ENCODE measurements at places on chromosomes 2 and 18.
A peak's percentile ranks its signal among the peaks of the same experiment; 100 is the strongest.

- DNase-seq, result no peak
Measured at GRCh38 chr2:175156534-175156933, 11.5 kb downstream of the ATF2 start.

GRCh38 chr18:63850020-63850419, 37.5 kb upstream of the SERPINB2 start:
- peak; percentile 84 for DNase-seq

DNA sequence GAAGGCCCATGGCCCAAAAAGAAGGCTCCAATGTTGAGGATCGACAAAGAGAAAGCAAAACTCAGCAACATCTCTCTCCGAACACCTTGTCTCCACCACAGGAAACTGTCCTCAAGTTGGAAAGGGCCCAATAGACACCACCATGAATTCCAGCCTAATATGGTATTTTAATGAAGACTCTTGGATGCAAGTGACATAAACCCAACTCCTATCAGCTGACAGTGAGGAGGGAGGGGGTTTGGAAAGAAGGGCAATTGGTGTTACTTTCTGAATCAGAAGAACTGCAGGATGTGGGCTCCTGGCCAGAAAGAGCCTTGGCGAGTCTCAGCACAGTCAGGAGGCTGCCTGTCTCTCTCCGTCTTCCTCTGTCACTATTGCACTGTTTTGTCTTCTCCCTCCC, 40.3 kb upstream of the SIGLEC15 start:
- DNase-seq, result no peak

- DNase-seq, result no peak
Measured at GRCh38 chr2:217360781-217361482, 501.1 kb upstream of the TNP1 start.

GRCh38 chr2:1678609-1679008, 65.7 kb downstream of the PXDN start:
- DNase-seq, result no peak

DNA sequence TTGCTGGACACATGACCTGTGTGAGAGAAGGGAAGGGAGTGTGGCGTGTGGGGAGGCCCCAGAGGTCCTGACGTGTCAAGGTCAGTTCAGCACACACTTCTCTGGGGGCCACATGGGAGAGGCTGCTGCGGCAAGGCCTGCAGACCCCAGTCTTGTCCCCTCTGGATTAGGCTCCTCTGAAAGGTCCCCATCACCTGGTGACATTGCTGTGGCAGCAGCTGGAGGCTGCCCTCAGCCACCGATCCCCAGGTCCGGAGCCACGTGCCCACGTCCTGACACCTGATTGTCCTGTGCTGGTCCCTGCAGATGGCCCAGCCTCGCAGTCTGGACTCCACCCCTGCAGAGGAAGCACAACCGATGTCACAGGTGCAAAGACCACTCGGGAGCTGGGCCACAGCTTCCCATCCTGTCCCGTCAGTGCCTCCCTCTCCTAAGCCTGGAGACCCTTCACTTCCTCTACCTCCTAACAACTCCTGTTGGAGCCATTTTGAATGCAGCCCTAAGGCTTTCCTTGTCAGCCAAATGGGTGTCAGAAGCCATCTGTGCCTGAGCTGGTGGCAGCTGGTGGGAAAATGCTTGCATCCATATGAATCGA, 12.7 kb downstream of the TMEM177 start:
- no peak for DNase-seq

DNA sequence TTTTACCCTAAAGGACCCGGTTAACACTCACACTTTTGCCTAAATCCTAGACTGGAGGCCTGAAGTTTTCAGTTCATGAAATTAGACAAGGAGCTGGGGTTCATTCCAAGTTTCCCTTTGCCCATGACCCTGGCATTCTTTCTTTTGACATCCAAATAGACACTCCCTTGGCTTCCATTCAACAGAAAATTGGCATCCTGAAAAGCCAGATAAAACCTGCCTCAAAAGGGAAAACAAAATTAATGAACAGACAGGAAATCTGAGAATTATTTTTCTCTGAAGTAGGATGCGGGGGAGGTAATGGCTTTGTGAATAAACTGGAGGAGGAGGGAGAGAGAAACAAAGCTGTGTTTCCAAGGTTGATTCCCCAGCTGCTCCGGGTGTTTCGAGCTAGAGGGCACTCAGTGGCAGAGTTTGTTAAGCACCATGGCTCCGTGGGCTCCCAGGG, 41.0 kb downstream of the SPP2 start:
- peak; percentile 64 for DNase-seq

- no peak for DNase-seq
Measured at GRCh38 chr18:12372406-12372805, 4.6 kb downstream of the AFG3L2 start.

DNA sequence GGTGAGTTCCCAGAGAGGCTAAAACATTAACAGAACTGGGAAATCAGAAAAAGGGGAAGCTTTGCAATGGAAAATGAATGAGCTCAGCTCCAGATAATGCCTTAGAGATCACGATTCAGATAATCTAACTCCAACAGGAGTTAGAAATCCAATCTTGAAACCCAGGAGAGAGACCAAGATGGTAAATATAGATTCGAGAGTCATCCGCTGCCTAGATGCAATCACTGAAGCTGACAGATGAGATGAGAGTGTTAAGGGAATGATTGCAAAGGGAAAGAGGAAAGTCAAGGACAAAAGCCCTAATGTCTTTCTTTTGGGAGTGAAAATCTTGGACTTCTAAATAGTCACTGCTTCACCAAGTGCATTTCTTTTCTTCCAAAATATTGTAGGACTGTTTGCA, 722.0 kb downstream of the EPHA4 start:
- no peak for DNase-seq

DNA sequence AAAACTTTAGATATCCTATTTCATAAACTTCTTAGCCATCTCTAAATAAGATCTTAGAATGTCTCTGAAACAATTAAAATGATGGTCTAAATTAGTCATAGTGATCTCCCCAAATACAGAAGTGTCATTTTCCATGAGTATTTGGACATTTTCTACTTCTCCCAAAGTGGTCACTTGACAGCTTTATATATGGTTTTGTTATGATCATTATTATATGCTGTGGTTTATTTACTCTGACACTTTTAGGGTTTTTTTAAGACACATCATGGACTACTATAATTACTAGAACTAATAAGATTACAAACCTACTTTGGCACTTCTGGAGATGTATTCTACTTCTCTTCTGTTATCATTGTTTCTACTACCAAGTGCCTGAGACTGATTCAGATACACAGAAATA, 47.1 kb downstream of the SLC25A12 start:
- no peak for DNase-seq

DNA sequence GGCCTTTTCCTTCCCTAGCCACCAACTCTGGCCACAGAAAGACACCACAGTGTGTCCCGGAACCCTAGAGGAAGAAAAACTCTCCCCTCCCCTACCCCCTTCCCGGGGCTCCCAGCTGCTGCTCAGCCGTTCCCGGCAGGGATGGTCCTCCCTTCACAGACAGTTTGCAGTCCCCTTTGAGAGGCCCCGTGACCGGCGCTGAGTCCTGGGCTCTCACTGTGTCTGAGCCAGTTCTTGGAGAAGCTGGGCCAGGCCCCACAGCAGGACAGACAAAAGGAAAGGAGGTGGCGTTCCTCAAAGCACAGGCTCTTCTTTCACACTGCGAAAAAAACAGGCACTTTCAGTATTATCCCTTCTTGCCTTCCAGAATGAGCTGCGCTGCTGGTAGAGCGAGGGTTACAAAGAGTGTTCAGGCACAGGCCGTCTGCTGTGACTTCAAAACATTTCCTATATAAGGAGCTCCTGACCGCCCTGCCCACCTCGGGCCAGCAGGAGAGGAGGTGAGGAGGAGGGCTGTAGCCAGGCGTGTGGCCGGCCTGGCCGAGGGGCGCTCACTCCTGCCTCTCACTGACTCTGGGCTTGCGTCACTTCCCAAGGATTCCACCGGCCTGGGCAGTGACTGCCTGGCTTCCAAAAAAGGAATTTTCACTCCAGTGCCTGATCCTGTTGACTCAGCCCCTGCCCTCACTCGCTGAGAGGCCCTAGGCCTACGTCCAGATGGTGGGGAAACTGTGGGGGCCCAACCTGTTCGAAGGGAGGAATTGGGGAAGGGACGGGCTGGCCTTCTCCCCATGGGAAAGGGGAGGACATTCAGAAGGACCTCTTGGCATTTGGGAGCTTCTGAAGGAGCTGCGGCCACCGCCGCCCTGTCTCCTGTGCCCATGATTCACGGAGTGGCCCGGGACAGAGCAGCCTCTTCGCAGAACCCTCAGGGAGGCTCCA, 24.9 kb downstream of the CIDEA start:
- DNase-seq, result no peak

GRCh38 chr2:49286045-49286444, 131.7 kb upstream of the FSHR start:
- no peak for DNase-seq

- no peak for DNase-seq
Measured at GRCh38 chr2:3172265-3172935, 205.2 kb downstream of the EIPR1 start.

DNA sequence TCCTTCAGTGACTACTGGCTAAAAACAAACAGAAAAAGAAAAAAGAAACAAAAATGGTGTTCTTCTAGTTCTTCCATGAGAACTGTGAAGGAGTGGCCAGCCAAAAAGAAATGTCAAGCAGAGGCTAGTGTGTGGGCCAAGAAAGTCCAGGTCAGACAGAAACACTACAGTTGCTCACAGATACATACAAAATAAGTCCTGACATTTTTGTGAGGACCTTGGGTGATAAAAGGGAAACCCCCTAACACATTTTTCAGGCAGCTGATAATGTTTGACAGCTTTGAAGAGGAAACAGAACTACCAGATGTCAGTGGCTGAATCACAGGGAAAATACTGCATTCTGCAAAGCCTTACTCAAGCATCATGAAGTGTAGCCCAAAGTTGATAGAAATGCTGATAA, 28.1 kb downstream of the ARHGAP25 start:
- no peak for DNase-seq

DNA sequence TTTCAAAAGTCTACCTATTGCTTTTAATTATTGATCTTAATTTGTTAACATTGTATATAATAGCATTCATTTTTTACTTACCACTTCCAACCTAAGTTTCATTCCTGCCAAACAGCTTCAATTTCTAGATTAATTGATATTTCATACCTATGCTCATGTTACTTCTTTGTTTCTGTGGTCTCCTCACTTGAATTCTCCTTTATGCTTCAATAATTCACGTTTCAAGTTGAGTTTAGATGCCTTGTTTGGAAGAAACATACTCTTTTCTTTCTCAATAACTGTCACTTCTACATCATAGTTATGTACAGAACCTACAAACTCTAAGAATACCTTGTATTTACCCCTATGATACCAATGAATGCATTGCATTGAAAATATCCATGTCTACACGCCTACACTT, 862.2 kb upstream of the LRATD1 start:
- DNase-seq, result no peak

DNA sequence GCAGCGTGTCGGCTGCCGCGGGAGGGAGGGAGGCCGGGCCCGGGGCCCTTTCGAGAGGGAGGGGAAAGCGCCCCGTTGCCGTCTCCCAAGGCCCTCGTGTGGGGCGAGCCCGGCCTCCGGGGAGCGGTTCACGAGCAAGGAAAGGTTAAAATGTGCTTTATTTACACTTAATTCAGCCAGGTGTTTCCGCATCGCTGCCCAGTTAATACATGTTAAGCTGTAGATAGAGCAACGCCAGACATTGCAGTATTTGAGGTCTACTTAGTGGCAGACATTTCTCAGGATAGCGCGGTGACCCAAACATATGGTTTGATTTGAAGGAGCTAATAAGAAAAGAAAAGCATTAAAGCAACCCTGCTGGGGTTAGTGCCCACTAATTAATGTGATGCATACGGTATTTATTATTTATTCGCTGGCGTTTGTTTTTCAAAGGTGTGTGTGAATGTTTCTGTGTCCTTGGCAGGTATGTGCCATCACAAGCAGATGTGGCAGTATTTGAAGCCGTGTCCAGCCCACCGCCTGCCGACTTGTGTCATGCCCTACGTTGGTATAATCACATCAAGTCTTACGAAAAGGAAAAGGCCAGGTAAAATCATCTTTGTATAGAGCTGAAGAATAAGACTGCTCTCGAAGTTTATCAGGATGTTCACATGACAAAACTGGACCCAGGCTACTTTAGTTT, 571 bp downstream of the EEF1B2 start:
- DNase-seq, result peak; percentile 55

DNA sequence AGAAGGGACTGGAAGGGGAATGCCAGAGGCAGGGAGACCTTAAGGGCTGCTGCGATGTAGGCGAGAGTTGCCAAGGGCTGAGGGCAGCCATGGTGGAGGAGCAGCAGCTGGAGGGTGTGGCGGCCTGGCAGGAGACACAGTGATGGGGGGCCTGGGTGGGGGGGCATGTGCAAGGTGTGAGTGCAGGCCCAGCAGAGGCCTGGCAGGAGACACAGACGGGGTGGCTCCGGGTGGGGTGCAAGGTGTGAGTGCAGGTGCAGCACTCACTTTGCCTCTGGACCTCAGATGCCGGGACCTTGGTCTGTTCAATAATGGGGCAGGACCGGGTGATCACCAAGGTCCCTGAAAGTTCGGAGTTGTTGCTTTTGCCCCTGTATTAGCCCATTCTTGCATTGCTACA, 76.2 kb upstream of the ODC1 start:
- no peak for DNase-seq

GRCh38 chr2:65320042-65320725, 92.6 kb downstream of the ACTR2 start:
- no peak for DNase-seq

DNA sequence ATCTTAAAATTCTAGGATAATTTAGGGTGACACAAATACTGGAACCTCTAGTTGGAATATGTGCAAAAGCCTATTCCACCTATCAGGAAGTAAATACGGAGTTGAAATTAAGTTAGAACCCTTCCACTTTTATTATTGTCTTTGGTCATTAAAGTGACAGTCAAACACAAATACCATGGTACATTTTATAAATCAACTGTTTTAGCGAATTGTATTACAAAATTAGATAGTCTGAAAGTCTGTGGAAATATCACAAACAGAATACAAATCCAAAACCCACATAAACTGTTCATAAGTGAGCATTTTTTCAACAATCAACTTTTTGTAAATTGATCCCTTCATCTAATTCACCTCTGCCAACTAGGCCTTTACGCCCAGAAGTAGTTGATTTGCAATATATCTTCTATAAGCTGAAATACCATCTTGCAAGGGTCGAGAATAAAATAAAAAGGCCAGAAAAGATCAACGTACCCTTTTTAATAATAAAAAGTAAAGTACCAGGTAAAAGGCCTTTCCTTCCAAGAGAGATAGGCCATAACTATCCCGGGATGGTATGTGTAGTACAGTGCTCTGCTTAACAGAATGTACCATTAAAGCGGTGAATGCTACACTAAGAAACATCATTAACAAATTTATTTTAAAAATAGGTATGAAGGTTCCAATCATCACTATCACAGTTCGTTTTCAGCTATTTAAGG, 1.3 kb downstream of the USP34 start:
- no peak for DNase-seq

GRCh38 chr2:202169832-202170424, 68.5 kb downstream of the SUMO1 start:
- no peak for DNase-seq

GRCh38 chr2:213175673-213176247, 24.3 kb upstream of the IKZF2 start:
- DNase-seq, result no peak

GRCh38 chr2:168211664-168212163, 35.7 kb downstream of the STK39 start:
- DNase-seq, result no peak
